ENCODE measurements at places on chromosomes 7 and 10. TPM values are rescaled to one million over a fixed set of nuclear protein-coding genes. Genes with fewer than 3 reads are reported as not detected.

ABCC2 gene
- total RNA-seq: 0.97 TPM

MBL2 gene
- total RNA-seq: not detected

PCDH15 gene
- not detected for total RNA-seq

WIPF3 gene
- not detected for total RNA-seq

URGCP gene
- 24.7 TPM for total RNA-seq

NPFFR1 gene
- total RNA-seq: not detected

TMEM26 gene
- not detected for total RNA-seq

FAM20C gene
- not detected for total RNA-seq

EN2 gene
- total RNA-seq: not detected

Measured in activated CD8-positive, alpha-beta T cell treated with anti-CD3 and anti-CD28 coated beads, Interleukin-2, amount 10 ng/mL, durations not matched to agents 7 days and 5 days (primary cell).